ENCODE measurements at places on chromosomes 7 and 10. TPM values are rescaled to one million over a fixed set of nuclear protein-coding genes. Genes with fewer than 3 reads are reported as not detected.

DNA sequence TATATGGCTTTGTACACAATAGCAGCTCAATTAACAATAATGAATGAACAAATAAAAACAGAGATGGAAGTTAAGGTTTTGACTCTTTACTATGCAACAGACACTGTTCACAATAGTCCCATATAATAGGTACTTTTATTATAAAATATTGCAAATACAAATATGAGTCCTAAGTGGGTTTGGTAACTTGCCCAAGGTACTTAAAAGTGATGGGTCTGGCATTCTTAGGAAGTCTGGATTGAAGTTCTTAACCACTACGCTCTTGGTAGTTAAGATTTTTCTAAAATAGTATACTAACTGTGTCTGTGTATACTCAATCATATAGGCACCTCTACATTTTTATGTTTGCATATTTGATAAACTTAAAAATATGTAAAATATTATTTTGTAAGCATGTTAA, 55.5 kb downstream of the HGF start:
- H3K4me3 ChIP-seq = no peak overlapping the region
- H3K27ac ChIP-seq = no peak overlapping the region
- no peaks in the 10 kb centered on the region for H3K4me1 ChIP-seq
- no peaks in the 10 kb centered on the region for H3K27me3 ChIP-seq
- no peaks in the 10 kb centered on the region for H3K36me3 ChIP-seq

- no peak overlapping the region for H3K27ac ChIP-seq
- no peak overlapping the region for H3K4me3 ChIP-seq
- H3K27me3 ChIP-seq = no peaks in the 10 kb centered on the region
Observed at GRCh38 chr7:51007551-51008505, 225.1 kb upstream of the GRB10 start.

GRCh38 chr7:20438248-20438647, 107.5 kb downstream of the ITGB8 start:
- no peak for DNase-seq
- no peaks in the 10 kb centered on the region for H3K4me1 ChIP-seq
- no peaks in the 10 kb centered on the region for H3K27me3 ChIP-seq
- no peak overlapping the region for H3K4me3 ChIP-seq

DNA sequence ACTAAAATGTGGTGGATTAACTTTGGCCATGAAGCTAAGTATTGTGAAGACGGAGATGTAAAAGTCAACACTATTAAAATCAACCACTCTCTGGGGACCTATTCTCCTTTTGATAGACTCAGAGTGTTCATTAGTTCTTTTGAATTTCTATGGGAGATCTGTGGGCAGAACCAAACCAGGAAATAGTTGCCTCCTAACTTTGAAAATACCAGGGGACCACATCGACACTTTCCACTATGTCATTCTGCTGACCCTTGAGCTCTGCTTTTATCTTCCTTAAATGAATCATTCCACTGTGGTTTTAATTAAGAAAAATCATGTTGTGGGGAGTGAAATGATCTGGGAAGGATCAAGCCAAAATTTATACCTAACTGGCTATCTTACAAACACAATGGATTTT, 960.5 kb downstream of the GATA3 start:
- DNase-seq = no peak
- no peaks in the 10 kb centered on the region for H3K27me3 ChIP-seq
- H3K36me3 ChIP-seq = no peaks in the 10 kb centered on the region

Gene KCP
- 1.2 TPM for total RNA-seq

Gene LRRC17
- total RNA-seq = 5.8 TPM

Measured in testis (tissue), 5 donors.